ENCODE measurements at places on chromosomes 5 and 9. TPM values are rescaled to one million over a fixed set of nuclear protein-coding genes. Genes with fewer than 3 reads are reported as not detected.

Gene KIF24
- total RNA-seq, result 5.2 TPM

Gene S100Z
- total RNA-seq, result not detected

Gene DNM1
- total RNA-seq, result 20.7 TPM

Gene OXCT1
- total RNA-seq, result 66.0 TPM

Gene SHROOM1
- 6.3 TPM for total RNA-seq

Gene KIF4B
- total RNA-seq, result under 0.01 TPM

Gene ALDH1A1
- total RNA-seq, result 69.4 TPM

Gene GABRP
- not detected for total RNA-seq

Gene RPS23
- total RNA-seq, result 1,988 TPM

All from uterine smooth muscle cell (primary cell).